Endothelial cell of umbilical vein (primary cell): ENCODE measurements at places on chromosomes 4 and X. TPM values are rescaled to one million over a fixed set of nuclear protein-coding genes. Genes with fewer than 3 reads are reported as not detected.

Gene DUX4
- not detected in 2 replicates for total RNA-seq

Gene GIMD1
- total RNA-seq = not detected in 2 replicates

Gene SCOC
- total RNA-seq = 38.3 and 38.5 TPM in 2 replicates

DNA sequence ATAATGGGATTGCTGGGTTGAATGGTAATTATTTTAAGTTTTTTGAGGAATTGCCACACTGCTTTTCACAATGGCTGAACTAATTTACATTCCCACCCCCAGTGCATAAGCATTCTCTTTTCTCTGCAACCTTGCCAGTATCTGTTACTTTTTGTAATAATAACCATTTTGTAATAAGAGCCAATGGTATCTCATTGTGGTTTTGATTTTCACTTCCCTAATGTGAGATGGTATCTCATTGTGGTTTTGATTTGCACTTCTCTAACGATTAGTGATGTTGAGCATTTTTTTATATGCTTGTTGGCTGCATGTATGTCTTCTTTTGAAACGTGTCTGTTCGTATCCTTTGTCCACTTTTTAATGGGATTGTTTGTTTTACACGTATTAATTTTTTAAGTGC is 213.1 kb upstream of the HDX start:
- no peak for DNase-seq

- DNase-seq = no peak
Observed at GRCh38 chr4:159374749-159375530, 272.1 kb downstream of the RAPGEF2 start.
